Heart left ventricle (tissue), 16 donors: ENCODE measurements at places on chromosomes 3 and 15. TPM values are rescaled to one million over a fixed set of nuclear protein-coding genes. Genes with fewer than 3 reads are reported as not detected.

GRCh38 chr3:105691053-105691452 lies 177.8 kb downstream of the CBLB start:
- no peak for DNase-seq

DNA sequence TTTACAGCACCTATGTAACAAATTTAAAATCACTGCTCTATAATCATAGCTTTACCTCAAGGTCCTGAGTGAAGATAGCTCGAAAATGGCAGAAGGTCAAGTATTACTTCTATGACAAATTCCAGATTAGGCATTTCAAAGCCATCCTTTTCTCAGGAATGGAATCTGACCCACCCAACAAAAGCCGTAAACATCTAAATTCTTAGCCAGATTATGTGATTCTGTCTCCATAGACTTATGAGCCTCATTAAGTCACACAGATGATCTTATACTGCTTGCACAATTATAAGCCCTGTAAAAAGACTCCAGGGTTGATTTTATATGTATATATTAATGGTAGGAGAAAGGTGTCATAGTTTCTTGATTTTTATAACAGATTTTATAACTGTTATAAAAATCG lies 56.9 kb downstream of the CEP152 start:
- DNase-seq: no peak

DNA sequence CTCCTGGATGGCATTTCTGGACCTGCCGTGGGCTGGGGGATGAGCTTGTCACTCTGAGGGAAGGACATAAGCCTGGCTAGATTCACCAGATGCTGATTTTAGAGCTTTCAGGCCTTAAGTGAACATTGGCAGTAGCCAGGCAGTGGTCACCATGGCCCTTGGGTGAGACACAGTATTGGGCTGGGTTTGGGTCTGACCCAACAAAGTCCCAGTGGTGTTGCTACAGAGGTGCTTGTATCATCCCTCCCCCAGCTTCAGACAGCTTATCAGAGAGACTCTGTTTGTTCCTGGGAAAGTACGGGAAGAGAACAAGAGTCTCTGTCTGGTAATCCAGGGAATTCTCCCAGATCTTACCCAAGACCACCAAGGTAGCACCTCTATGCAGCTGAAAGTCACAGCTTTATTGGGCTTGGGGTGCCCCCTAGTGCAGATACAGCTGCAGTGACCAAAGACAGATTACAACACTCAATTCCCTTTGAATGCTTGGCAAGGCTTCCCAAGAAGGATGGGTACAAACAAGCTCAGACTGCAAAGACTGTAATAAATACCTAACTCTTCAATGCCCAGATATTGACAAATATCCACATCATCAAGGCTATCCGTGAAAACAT lies 9.8 kb upstream of the RUVBL1 start:
- DNase-seq: no peak

- no peak for DNase-seq
Measured at GRCh38 chr3:107142786-107143575, 234.3 kb upstream of the CCDC54 start.

GRCh38 chr15:36347272-36347858 lies 232.1 kb upstream of the CDIN1 start:
- no peak for DNase-seq

DNA sequence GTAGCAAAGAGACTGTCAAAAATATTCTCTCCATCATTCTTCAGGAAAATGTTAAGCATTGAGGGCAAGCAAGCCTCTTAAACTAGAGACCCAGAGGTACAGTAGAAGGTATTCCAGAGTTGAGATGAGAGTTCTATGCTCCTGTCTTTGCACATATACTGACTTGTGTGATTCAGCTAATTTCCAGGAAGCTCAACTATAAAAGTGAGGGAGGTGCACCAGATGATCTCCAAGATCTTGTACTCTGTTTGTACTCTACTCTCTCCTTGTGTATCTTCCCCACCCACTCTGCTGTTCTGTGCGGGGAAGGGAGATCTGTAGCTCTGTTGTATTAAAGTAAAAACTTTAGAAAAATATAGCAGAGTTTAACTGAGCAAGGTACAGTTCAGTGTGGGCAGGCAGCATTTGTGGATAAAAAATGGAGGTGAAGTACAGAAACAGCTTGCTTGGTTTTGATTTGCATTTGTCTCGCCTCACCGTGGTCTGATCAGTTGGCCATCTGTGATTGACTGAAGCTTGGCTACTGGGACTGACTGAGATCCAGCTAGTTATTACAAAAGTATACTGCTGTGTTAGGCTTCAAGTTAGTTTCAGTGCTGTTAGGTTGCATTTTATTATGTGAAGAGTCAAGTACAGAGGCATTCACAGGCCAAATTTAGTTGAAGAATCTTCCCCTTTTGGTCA lies 463.1 kb upstream of the GOLIM4 start:
- DNase-seq: no peak

- no peak for DNase-seq
Measured at GRCh38 chr15:99994849-99995248, 261.6 kb upstream of the LYSMD4 start.

DNA sequence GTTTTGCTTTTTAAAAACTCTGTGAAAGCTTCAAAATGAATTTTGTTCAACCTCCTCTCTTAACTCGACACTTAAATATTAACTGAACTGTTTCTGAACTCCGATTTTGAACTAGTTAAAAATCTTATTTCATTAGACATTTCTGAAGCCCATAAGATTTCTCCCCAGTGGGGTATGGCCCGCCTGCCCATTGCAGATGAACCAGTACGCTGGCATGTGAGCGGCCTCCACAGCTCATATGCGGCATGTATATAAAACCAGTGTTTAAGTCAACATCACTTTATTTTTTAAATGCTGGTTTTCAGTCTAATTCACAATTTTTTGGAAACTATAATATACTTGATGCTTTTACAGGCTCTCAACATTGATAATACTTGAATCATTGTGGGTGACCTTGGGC lies 50.2 kb downstream of the CPN2 start:
- DNase-seq: no peak

DNA sequence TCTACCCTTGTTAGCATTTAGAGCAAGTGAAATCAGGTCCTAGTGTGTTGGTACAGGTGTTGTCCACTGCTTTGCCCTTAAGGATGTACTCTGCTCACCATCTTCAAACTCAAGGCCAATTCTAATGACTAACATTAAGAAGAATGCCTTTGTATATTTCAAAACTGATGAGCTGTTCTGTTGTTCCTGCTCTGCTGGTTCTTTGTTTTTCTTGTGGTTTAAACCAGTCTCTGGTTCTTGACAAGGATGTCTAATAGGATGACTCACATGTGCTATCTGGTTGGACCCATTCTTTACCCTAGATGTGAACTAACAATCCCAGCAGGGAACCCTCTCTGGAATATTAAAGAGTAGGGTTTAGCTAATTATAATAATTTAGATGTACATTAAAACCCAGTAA lies 17.3 kb downstream of the ABHD5 start:
- no peak for DNase-seq

DNA sequence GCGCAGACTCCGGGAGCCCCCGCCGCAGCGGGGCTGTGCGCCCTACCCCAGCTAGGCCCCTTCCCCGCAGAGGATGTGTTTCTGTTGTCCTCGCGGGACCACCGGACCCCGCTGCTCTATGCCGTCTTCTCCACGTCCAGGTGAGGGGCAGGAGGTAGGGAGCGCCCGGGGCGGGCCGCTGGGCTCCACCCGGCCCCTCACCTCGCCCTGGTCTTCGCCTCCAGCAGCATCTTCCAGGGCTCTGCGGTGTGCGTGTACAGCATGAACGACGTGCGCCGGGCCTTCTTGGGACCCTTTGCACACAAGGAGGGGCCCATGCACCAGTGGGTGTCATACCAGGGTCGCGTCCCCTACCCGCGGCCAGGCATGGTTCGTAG lies 4.7 kb downstream of the SEMA3B start:
- no peak for DNase-seq

- DNase-seq: no peak
Measured at GRCh38 chr15:55387027-55387426, 21.1 kb downstream of the CCPG1 start.

DNA sequence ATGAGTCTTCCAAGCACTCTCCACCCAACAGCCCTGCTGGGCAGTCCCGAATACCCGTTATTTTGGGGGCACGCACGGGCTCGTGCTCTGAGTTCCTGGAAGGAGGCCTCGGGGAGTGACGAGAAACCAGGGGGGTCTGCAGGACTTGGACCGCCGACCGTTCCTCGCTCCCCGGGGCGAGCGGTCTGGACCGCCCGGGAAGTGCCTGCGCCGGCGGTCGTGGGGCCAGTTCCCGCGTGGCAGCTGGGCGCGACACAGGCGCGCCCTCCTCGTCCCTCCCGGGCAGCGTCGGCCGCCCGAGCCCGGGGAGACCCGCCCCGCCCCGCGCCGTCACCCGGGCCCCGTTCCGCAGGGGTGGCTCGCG lies 387 bp downstream of the GNB4 start:
- DNase-seq: no peak

DNA sequence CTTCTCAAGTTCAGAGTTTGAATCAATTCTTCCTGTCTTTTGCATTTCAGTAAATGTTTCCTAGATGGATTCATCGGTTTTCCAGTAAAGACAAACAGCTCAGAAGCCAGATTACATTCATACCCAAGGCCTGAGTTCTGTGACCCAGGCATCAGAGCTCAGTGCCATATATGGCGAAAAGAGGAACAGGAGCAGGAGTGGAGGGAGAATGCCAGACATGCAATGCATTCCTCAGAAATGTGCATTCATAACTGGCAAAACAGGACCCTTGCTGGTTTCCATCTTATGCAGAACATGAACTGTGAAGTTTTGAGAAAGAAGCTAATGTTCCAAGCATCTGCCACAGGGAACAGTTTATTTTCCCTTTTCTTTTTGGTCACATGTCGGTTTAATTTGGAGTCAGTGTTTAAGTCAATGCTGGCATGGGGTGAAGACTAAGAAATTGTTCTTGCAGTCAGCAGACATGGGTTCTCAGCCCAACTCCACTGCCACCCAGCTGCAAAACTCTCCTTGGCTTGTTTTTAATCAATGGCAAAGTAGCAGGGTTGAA lies 116.5 kb downstream of the LPP start:
- no peak for DNase-seq

DNA sequence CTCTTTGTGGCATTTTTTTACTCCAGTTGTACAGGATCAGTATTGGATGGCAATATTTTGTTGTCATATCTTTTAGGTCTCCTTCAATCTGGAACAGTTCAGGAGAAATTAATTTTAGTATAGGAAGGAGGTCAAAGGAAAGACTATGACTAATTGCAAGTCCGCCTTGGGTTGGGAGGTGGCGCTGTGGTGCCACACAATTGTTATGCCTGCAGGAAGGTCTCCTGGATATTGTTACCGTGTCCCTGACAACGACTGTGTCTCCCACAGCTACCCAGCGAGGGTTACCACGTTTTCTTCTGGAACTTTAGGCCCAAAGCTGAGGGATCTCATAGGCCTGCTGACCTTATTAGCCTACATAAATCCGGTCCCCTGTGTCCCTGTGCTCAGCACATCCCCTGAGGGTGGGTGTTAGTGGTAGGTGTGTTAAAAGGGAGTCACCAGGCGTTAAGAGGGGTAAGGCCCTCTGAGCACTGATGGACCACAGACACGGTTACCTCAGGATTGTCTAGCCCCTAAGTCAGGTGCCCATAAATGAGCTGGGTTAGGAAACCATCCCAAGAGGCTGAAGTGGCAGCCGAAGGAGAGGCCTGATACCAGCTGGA lies 31.5 kb downstream of the KCNAB1 start:
- peak; percentile 52 for DNase-seq

DNA sequence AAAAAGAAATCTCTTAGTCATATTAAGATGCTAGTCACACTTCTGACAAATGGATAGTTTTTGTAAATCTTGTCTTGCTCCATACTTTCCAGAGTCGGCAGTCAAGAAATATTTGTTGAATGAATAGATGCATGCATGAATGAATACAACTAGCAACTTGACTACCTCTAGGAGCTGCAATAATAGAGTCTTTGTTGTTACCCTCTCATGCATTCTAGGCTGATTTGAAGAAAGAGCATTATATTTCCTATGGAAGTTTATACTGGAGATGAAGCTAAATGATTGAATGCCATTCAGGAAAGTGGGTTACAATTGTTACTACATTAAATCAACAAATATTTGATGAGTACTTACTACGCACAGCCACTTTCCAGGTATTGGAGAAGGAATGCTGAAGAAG lies 18.1 kb upstream of the TRAT1 start:
- DNase-seq: no peak

DNA sequence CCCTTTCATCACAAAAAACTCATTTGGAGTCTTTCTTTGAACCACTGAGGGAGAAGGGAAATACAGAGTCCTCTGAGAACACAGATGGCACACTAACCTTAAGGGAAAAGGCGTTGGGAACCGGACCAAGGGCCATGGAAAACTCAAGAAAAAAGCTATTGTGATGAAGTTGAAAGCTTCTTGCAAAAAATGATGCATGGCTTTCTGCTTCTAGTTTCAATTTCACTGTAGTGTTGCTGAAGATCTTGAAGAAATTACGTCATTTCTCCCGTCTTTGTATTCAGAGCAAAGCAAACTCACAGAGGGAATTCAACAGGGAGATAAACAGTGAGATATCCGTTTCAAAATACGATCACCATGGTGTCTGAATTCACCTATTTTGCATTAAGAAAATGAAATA lies 642.3 kb upstream of the ADAMTS9 start:
- DNase-seq: no peak

GRCh38 chr3:98328933-98329332 lies 24.7 kb upstream of the OR5K4 start:
- no peak for DNase-seq

The THBS1 gene
- 8.5 TPM for polyA plus RNA-seq

The TXNRD3 gene
- polyA plus RNA-seq: 4.6 TPM

The HRG gene
- 0.04 TPM for polyA plus RNA-seq

The UBE2E2 gene
- 29.6 TPM for polyA plus RNA-seq

The TRH gene
- polyA plus RNA-seq: not detected
